Activated CD8-positive, alpha-beta memory T cell treated with anti-CD3 and anti-CD28 coated beads for 1 hour (primary cell): ENCODE measurements at places on chromosomes 13 and 19.

GRCh38 chr19:6718741-6719539 is 1.5 kb downstream of the C3 start:
- no peak for DNase-seq

DNA sequence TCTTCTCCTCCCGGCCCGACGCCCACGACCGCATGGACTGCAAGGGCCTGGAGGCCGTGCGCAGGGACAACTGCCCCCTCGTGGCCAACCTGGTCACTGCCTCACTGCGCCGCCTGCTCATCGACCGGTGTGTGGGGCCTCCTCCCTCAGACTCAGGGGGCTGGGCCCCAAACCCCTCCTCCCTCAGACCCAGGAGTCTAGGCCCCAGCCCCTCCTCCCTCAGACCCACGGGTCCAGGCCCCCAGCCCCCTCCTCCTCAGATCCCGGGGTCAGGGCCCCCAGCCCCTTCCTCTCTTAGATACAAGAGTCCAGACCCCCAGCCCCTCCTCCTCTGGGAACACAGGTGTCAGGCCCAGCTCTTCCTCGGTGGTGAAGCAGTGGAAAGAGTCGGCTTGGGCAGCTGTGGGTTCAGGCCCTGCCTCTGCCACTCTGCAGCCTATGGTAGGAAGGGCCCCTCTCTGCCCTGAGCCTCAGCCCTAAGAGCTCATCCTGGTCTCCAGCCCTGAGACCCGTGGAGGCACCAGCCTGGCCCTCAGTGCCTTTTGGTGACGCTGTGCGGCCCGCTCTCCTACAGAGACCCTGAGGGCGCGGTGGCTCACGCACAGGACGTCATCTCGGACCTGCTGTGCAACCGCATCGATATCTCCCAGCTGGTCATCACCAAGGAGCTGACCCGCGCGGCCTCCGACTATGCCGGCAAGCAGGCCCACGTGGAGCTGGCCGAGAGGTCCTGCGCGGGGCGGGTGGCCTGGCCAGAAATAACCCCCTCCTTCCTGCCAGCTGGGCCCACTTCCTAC is 3.7 kb upstream of the SPIB start:
- peak; percentile 68 for DNase-seq

GRCh38 chr19:33273881-33274662 is 28.3 kb downstream of the CEBPA start:
- DNase-seq, result no peak

- DNase-seq, result no peak
These were observed 16.2 kb downstream of the MCF2L start for GRCh38 chr13:112984954-112985802.

DNA sequence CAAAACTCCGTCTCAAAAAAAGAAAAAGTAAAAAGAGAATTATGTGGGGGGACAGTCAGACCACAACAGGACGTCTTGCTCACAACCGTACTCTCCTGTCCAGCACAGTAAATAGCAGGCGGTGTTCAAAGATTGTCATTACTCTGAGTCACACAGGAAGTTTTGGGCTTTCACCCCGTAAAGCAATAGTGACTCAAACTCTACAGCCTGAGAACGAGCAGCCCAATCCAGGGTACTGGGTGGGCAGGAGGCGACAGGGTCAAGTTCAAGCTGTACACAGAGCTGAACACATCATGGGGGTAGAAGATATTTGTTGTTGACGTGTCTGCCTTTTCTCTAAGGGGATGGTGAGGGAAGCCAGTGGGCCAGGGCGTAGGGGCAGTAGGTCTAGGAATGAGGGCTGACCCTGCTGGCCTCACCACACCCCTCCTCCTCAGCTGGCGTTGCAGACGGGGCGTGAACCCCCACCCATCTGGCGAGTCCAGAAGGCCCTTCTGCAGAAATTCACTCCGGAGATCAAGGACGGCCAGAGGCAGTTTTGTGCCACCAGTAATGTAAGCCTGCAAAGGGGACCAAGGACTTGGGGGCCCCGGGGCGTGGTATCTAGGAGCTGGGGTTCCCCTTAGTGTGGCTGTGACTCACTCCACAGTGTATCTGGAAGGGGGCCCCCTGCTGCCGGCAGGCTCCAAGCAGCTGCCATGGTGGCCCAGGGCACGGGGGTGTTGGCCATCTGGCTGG is 23.3 kb downstream of the PRR12 start:
- DNase-seq, result no peak

DNA sequence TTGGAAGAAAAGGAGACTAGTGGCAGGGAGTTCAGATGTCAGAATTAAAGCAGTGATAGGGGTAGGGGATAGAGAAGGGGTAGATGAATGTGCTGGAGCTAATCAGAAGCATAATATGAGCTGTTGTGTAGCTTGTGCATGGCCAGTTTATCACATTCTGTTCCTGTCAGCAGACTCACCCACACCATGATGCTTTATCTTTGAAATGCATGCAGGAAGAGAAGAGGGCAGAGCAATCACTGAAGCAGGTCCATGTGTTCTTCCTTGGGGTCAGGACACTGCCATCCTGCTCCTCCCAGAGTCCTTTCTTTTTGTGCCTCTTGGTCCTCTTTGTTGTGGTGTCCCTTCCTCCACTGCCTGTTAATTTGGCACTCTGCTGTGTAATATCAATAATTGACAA is 5.8 kb downstream of the CHAMP1 start:
- DNase-seq, result no peak

DNA sequence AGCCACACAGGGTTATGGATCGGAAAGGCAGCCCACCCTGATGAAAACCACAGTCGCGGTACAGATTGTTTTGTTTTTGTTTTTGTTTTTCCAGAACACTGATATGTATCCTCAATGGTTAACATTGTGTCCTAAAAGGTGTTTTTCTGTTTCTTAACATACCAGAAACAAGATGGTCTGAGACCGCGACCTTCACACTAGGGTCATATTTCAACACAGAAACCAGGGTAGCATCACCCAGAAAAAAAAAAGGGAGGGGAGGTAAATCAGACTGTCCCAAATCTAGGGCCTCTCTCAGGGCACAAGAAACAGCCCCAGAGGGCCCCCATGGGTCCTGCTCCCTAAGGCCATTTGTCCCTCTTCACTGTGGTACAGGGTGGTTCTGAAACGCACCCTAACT is 66.5 kb downstream of the INSR start:
- no peak for DNase-seq

DNA sequence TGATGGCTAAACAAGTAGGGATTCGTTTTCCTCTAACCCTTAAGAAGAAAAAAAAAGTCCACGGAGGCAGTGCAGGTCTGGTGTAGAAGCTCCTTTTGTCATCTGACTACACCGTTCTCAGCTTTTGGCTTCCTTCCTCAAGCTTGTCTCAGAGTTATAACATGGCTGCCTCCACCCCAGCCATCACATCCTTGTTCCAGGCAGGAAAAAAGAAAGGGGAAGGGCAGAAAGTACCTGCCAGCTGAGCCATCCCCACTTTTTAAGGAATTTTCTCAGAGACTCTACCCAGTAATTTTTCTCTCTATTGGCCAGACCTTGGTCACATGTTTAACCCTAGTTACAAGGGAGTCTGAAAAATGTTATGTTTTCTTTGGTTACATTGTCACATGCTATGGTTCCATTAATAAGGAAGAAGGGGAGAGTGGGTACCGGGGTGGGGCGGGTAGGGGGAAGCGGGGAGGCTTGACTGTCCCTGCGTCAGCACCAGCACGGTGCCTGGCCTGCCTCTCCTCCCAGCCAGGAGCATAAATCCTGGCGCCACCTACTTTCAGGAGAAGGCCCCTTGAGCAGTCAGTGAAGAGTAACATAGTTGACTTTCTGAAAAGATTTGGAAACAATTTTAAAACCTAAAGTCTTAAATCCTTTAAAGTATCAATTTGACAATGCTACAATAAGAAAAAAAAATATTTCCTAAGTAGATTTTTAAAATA is 11.1 kb downstream of the FAM124A start:
- no peak for DNase-seq

DNA sequence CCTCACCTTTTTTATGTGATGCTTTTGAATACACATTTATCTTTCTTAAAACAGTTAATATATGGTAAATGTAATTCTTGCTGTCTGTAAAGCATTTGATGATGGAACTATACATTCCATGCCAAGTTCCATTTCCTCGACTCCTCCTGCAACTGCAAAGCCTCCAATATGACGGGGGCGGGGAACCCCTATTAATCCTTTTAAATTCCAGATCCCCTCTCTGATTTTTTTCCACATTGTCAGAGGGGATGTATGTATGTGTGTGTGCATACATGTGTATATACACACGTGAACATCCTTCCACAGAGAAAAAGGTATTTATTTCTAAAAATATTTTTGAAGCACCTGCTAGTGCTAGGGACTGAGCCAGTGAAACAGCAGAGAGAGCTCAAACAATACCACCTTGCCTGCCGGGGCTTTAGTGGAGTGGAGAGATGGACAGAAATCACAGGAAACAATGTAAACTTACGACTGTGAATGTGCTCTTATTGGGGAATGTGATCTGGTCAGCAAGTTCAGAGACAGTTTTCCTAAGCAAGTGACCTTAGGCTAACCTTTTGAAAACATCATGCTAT is 25.3 kb upstream of the MAB21L1 start:
- no peak for DNase-seq

DNA sequence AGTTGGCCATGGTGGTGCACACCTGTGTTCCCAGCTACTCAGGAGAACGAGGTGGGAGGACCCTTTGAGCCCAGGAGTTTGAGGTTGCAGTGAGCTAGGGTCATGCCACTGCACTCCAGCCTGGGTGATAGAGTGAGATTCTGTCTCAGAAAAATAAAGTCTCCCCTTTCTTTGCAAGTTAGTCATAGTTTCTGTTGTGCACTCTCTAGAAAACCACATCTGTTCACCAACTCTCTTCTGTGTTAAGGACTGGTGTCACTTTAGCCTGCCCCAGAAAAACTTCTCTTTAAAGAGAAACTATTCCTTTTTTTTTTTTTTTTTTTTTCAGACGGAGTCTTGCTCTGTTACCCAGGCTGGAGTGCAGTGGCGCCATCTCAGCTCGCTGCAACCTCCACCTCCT is 4.9 kb upstream of the CHST8 start:
- DNase-seq, result no peak

GRCh38 chr13:51818781-51819511 is 15.0 kb upstream of the DHRS12 start:
- no peak for DNase-seq
